ENCODE measurements at places on chromosomes 1 and 21.

DNA sequence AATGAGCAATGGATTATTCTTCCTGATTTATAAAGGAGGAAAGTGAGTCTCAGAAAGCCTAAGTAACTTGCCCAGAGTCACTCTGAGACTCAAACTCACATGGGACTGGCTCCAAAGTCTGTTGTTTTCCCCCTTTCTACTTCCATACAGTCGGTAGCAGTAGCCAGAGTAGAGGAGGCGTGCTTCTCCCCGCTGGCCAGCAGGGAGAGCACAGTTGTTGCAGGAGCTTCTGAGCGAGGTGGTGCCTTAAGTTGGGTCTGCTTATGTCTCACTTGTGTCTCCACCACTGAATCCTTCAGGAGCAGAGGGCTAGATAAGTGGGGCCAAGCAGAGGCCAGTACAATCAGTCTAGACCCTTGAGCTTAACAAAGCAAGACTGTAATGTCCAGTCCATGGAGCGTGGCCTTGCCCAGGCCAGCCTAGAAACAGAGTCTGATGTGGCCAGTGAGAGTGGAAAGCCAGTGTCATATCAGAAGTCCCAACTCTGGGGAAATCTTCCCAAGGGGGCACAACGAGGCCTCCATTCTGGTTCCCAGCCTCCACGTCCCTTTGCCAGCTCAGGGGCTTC is 181.9 kb downstream of the ZSCAN20 start:
- DNase-seq: no peak

DNA sequence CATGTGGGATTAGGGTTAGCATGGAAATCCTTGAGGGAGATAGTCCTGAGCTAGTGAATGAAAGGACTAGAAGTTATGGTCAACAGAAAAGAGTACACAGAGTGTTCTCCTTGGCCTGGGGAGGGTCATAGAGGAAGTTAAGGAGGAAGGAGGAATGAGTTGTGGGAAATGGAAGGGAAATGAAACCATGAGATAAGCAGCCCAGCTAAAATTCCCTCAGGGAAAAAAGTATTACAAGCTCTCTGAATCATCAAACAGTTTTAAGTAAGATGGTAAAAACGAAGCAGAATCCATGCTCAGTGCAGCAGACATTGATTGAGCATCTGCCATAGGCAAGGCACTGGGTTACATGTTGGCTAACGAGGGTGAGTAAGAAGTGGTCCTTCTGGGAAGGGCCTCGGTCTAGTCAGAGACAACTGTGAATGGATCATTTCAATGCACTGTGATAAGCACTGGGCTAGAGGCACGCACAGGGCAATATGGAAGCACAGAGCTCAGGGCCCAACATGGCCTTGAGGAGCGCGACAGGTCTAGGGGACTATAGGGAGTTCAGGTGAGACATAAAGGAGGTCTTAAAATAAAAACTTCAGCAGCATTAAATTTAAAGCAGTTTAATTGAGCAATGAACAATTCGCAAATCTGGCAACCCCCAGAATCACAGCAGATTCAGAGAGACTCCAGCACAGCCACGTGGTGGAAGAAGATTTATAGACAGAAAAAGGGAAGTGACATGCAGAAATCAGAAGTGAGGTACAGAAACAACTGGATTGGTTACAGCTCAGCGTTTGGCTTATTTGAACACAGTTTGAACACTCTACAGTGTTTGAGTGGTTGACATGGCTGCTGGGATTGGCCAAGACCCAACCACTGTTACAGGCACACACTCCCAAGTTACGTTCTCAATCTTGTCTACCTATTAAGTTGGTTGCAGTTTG is 219.5 kb downstream of the HLX start:
- DNase-seq: peak; percentile 78

GRCh38 chr1:220001095-220001501 is 45.2 kb downstream of the EPRS1 start:
- DNase-seq: no peak

DNA sequence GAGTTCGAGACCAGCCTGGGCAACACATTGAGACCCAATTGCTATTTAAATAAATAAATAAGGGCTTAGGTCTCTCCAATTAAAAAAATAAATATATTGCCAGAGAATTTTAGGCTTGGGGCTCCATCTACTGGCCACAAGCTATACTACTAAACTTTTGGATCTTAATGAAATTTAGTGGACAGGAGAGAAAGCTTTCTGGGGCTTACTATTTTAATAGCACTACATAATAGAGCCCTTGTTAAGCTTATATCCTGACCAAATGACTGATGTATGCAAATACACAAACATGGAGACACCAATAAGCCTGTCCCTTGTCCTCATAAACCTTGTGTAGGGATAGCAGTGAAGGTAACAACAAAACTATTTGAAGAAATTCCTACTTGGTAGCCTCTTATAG is 18.4 kb downstream of the CCT3 start:
- DNase-seq: peak; percentile 65

DNA sequence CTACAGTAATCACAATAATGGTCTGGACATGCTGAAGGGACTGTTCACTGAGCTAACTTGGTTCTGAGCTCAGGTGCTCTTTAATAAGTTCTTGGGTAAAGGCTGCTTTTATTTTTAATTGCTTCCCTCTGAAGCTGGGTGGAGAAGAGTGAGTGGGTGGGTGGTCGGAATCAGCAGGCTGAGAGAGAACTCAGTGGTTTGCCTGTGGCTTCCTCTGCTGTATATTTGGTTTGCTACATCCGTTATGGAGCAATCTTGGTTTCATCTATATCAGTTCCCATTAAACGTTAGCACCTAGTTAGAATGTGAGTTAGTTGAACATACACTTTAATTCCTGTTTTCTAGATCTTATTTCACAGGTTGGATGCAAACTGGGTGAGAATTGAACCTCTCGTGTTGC is 23.3 kb downstream of the CNIH4 start:
- no peak for DNase-seq

- DNase-seq: no peak
Observed at GRCh38 chr1:105102371-105102770, 1352.7 kb downstream of the AMY1C start.

- DNase-seq: no peak
Observed at GRCh38 chr21:46352913-46353312, 29.0 kb downstream of the PCNT start.

- peak; percentile 84 for DNase-seq
Observed at GRCh38 chr1:39091845-39092645, 65.9 kb downstream of the NDUFS5 start.

GRCh38 chr1:100413035-100413434 is 60.7 kb downstream of the CDC14A start:
- no peak for DNase-seq

DNA sequence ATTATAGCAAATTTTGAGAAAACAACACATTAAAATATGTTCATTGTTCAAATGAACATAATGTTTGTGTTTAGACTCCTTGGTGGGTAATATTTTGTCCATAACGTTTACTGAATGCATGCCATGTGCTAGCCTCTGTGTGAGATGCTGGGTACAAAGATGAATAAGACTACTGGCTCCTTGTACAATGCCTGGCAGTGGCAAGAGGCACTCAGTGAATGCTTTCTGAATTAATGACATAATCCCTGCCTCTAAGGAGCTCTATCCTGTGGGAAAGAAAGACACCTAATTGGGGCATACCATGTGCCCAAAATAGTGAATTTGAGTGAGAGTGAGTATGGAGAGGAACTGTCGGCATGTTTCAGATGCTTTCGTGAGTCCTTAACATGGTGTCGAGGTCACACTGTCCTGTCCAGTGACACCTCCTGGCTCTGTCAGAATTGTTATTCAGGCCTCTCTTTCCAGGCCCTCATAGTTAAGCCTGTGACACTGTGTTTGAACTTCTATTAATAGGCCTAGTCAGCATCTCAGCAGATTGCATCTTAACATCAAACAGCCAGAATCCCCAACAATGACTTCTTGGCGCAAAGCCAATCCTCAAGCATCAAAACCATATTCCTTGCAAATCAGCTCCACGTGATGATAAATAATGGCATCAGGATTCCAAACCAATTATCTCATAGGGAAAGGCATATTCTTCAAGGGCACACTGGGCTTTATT is 32.8 kb upstream of the S1PR1 start:
- peak; percentile 76 for DNase-seq

DNA sequence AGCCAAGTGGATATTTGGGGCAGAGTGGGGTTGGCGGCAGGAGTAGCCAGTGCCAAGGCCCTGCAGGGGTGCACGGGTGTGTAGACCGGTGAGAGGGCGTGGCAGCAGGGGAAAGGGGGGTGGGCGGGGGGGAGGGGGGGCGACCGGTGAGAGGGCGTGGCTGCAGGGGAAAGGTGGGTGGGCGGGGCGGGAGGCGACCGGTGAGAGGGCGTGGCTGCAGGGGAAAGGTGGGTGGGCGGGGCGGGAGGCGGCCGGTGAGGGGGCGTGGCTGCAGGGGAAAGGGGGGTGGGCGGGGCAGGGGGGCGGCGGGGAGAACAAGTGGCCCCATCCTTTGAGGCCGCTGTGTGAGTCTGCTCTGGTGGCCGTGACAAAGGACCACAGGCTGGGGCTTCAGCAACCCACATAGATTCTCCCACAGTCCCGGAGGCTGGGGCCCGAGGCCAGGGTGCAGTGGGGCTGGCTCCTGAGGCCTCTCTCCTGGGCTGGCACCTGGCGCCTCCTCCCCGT is 25.8 kb downstream of the RRP1 start:
- DNase-seq: no peak

DNA sequence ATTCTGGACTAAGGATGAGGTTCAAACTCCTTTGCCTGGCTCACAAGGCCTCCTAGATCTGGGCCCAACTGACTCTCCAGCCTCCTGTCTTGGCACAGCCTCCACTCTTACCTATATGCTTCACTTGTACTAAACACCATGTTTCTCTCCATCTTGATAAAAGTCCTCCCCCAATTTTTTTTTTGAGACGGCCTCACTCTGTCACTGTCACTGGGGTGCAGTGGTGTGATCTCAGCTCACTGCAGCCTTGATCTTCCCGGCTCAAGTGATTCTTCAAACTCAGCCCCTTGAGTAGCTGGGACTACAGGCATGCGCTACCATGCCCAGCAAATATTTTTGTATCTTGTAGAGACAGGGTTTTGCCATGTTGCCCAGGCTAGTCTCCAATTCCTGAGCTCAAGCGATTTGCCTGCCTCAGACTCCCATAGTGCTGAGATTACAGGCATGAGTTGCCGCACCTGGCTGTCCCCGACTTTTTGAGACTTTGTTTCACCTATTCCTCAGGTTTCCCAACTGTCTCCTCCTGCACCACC is 39.7 kb downstream of the CD34 start:
- DNase-seq: no peak

- DNase-seq: no peak
Observed at GRCh38 chr1:67304023-67304422, 3.6 kb upstream of the IL12RB2 start.

GRCh38 chr1:27350663-27351540 is 9.1 kb downstream of the SYTL1 start:
- no peak for DNase-seq

DNA sequence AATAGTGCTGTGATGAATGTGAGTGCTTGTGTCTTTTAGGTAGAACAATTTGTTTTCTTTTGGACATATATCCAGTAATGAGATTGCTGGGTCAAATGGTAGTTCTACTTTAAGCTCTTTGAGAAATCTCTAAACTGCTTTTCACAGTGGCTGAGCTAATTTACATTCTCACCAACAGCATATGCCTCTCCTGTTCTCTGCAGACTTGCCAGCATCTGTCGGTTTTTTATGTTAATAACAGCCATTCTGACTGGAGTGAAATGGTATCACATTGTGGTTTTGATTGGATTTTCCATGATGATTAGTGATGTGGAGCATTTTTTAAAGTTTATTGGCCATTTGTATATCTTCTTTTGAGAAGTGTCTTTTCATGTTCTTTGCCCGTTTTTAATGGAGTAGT is 647.3 kb upstream of the ADAMTS5 start:
- no peak for DNase-seq

DNA sequence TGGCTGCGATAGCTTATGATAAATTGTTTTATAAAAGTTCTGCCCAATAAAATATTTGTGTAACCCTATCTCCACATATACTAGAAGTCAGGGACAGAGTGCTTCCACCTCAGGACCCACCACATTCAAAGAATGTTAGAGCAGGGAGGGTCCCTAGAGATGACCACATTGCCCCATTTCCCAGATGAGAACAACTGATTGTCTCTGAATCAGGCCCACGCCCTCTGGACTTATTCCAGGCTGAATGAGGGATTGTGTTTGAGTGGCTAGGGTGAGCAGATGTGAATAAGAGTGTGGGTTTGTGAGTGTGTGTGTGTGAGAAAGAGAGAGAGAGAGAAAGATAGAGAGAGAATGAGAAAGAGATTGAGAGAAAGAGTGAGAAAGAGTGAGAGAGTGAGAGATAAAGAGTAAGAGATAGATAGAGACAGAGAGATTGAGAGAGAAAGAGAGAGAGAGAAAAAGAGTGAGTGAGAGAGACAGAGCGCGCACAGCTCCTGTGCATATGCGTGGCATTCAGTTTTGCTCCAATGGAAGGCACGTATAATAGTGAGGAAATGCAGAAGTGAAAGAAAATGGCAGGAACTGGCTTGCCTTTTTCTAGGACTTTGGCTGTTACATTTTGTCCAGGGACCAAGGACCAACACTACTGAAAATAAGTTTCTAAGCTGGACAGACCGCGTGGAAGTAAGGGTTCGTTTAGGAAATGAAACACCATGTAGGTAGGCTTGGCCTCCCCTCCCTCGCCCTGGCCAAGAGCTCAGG is 94.1 kb downstream of the ABCA4 start:
- no peak for DNase-seq

GRCh38 chr1:230381585-230381984 is 44.5 kb downstream of the PGBD5 start:
- DNase-seq: no peak

DNA sequence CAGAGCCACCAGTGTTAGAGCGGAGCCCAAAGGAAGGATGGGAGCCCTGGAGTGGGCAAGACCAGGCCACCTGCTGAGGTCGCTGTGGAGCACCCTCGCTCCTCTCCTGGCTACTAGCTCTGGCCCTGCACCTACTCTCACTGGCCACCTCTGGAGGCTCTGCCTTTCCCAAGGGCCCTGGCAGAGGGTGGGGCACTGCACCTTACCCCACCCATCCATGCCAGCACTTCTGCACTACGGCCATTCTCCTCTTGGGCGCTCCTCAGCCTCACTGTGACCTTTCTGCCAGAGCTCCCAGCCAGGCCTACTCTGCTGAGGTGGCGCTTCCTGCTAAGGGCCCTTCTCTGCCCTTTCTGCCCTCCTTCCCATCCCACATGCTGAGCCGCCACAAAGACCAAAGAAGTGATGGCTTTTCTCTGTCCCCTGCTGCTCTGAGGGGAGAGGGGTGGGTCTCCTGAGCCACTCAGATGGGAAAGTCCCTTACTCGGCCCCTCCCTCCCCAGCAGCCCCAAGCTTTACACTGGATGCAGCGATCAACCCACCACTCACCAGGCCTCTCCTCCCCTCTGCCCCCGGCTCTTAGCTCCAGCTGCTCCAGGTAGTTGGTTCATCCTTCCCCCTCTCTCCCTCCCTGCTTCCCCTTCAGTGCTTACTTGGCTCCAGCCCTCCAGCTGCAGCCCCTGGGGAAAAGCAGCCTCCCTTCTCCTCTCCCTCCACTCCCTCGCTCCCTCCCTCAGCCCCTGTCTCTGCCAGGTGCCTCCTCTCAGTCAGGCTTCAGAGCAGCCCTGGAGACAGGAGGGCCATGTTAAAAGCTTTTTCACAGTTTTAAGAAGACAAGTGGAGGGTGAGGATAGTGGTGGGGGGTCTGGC is 14.8 kb upstream of the TMEM222 start:
- DNase-seq: no peak

Measured in ELR (cell line).